Ovary (tissue), 10 donors: ENCODE measurements at places on chromosomes 5 and 9. TPM values are rescaled to one million over a fixed set of nuclear protein-coding genes. Genes with fewer than 3 reads are reported as not detected.

Gene EQTN
- 0.23 TPM for total RNA-seq

Gene LHX3
- total RNA-seq: not detected

Gene NOTCH1
- 30.9 TPM for total RNA-seq

Gene CEMIP2
- 11.2 TPM for total RNA-seq

Gene ANGPTL2
- total RNA-seq: 64.1 TPM

Gene TSC1
- 49.1 TPM for total RNA-seq

DNA sequence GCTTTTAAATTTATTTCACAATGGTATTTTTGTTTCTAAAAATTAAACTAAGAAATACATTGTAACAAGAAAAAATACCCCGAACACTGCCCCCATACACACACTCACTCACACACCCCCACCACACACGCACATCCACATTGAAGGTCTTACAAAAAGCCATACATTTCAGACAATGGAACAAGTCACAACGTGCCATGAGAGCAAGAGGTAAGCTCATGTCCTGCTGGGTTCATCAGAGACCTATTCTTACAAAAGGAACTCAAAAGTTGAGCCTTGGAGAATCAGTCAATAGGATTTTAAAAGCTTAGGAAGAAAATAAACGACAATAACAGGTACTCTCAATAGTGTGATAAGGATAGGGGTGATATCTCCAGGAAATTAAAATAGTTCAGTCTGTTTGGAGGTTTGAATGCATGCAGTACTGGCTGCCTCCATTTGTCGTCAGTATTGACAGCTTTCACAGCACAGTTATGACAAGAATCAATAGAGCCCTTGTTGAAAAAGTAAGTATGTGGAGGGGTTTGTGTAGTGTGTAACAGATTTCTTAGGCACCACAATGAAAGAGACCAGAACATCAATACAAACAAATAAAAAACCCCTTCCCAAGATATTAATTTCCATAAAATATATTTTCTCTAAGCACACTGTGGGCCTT, 1826.2 kb upstream of the CDH6 start:
- no peaks in the 10 kb centered on the region for H3K4me1 ChIP-seq
- no peak for DNase-seq
- no peak overlapping the region for H3K27ac ChIP-seq
- H3K4me3 ChIP-seq: no peak overlapping the region
- H3K27me3 ChIP-seq: no peaks in the 10 kb centered on the region

DNA sequence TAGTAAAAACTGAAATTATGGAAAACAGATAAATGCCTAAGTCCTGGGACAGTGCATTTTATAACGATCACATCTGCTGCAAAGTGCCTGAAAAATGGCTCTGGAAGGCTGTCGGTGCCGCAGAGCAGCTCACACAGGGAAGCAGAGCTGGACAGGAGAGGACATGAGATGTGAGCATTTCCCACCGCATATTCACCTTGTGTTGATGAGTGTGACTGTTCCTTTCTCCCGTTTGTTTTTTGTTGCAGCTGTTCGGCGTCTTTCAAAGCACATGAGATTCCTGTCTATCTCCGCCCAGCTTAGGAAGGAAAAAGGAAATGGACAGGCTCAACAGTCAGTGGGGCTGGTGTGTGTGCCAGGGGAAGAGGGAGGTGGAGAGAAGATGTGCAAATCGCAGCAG, 164.9 kb upstream of the SEMA6A start:
- H3K27me3 ChIP-seq: no peaks in the 10 kb centered on the region
- H3K36me3 ChIP-seq: no peaks in the 10 kb centered on the region
- no peak overlapping the region for H3K27ac ChIP-seq
- DNase-seq: no peak
- no peak overlapping the region for H3K4me3 ChIP-seq

- no peak for DNase-seq
- H3K4me1 ChIP-seq: no peaks in the 10 kb centered on the region
- no peak overlapping the region for H3K4me3 ChIP-seq
- no peak overlapping the region for H3K27ac ChIP-seq
- no peaks in the 10 kb centered on the region for H3K27me3 ChIP-seq
Observed at GRCh38 chr5:103293719-103294118, 35.2 kb downstream of the MACIR start.

- H3K4me3 ChIP-seq: no peak overlapping the region
- H3K27ac ChIP-seq: no peak overlapping the region
- H3K36me3 ChIP-seq: no peaks in the 10 kb centered on the region
- no peaks in the 10 kb centered on the region for H3K4me1 ChIP-seq
Observed at GRCh38 chr9:3337515-3338225, 188.1 kb downstream of the RFX3 start.

DNA sequence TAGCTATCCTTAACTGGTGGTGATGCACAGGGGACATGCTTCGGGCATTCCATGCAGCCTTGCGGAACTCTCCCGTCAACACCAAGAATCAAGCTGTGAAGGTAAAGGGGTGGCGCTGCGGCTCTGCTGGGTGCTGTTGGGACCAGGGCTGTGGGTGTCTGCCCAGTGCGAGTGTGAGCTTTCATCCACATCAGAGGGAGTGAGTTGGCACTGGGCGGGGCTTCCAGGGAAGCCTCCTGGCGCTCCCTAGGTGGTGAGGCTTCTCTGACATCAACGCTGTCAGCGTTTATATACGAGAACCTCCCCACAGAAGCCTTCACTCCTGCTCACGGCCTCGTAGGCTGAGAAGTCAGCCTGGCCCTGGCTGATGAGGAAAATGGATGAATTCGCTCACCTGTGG, 11.7 kb downstream of the ARPC5L start:
- no peaks in the 10 kb centered on the region for H3K36me3 ChIP-seq
- peaks cover 11% of the 10 kb centered on the region for H3K4me1 ChIP-seq
- H3K27ac ChIP-seq: no peak overlapping the region
- H3K27me3 ChIP-seq: no peaks in the 10 kb centered on the region
- no peak for DNase-seq

DNA sequence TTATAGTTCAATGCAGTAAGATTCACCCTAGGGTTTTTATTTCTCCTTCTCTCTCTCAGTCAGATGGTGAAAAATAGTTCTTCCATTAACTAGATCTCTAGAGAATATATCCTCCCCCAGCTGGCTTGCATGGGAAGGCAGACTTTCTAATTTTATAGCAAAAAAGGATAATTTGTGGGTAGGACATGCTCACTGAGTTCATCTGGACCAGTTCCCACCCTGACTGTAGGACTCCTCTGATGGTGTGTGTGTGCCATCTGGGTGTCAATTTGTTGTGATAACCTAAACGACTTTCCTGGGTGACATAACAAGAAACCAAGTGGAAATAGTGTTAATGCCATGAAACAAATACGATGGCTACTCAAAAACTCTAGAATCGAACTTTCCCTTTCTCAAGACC, 44.9 kb downstream of the APBA1 start:
- H3K4me1 ChIP-seq: peaks cover 7% of the 10 kb centered on the region
- H3K4me3 ChIP-seq: no peak overlapping the region
- H3K27me3 ChIP-seq: no peaks in the 10 kb centered on the region
- no peaks in the 10 kb centered on the region for H3K36me3 ChIP-seq
- no peak overlapping the region for H3K27ac ChIP-seq
- no peak for DNase-seq

GRCh38 chr9:68651280-68651893, 53.7 kb upstream of the PIP5K1B start:
- no peak for DNase-seq
- H3K36me3 ChIP-seq: no peaks in the 10 kb centered on the region
- no peaks in the 10 kb centered on the region for H3K4me1 ChIP-seq

GRCh38 chr5:109690975-109691574, 1.3 kb downstream of the MAN2A1 start:
- H3K4me3 ChIP-seq: peak overlapping the region; percentile 80
- peaks cover 11% of the 10 kb centered on the region for H3K4me1 ChIP-seq
- H3K36me3 ChIP-seq: no peaks in the 10 kb centered on the region
- no peaks in the 10 kb centered on the region for H3K27me3 ChIP-seq

GRCh38 chr9:132833550-132834121, 44.4 kb downstream of the AK8 start:
- H3K27ac ChIP-seq: no peak overlapping the region
- H3K27me3 ChIP-seq: no peaks in the 10 kb centered on the region
- no peak overlapping the region for H3K4me3 ChIP-seq
- H3K36me3 ChIP-seq: no peaks in the 10 kb centered on the region

DNA sequence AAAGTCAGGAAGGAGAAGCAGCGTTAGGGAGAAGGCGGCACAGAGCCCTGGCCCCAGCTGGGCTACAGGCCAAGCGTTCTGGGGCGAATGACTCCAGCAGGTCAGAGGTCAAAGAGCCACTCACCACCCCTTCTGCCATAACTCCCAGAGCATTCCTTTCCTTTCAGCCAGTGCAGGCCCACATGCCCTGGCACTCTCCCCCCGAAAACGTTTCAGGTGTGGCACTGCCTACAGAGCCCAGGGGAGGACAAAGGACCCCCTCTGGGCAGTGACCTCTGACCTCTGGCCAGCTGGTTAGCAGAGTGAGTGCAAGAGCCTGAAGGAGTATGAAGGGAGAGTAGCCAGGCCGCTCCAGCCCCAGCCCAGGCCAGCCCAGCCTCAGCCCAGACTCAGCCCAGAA, 4.9 kb downstream of the ABCA2 start:
- H3K4me1 ChIP-seq: no peaks in the 10 kb centered on the region
- no peak overlapping the region for H3K4me3 ChIP-seq
- DNase-seq: no peak
- no peaks in the 10 kb centered on the region for H3K27me3 ChIP-seq

DNA sequence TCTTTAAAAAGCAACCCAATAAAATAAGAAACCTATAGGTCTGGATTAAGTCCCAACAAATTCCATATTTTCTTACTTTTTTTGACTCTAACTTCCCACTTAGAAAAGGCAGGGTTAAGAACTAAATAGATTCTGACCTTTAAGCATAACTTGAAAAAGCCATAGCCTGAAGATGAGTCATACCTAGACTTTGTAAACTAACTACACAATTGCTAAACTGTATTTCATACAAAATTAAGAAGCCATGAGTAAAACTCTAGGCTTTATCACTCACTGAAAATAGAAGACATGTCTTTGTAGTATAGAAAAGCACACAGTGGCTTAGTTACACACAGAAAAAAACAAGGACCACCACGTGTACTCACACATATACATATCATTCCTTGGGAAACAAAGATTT, 51.5 kb downstream of the MLLT3 start:
- no peaks in the 10 kb centered on the region for H3K27me3 ChIP-seq
- peaks cover 3% of the 10 kb centered on the region for H3K4me1 ChIP-seq
- H3K27ac ChIP-seq: no peak overlapping the region
- no peaks in the 10 kb centered on the region for H3K36me3 ChIP-seq

GRCh38 chr5:149550594-149551226, 529 bp downstream of the CSNK1A1 start:
- H3K4me3 ChIP-seq: peak overlapping the region; percentile 87
- H3K27me3 ChIP-seq: no peaks in the 10 kb centered on the region
- peaks cover 10% of the 10 kb centered on the region for H3K4me1 ChIP-seq
- no peak for DNase-seq
- no peaks in the 10 kb centered on the region for H3K36me3 ChIP-seq

DNA sequence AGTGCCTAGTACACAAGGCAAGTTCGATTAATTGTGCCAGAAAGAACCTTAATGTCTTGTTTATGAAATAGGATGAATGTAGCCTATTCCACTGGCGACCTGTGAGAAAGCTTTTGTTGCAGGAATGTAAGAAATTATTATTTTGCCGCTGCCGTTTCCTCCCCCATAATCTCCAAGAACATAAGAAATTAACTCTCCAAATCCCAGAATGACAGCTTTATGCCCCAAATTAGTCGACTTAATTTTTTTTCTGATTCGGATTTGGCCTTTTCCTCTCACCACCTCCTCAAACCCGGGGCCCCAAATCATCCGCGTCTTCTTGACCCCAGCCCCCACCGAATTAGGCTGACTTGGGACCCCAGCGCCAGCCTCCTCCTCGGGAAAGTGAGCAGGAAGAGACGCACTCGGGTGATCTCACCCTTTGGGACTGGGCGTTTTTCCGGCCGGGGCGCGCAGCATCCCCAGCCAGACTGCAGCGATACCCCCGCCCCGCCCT, 682 bp upstream of the SPTAN1 start:
- no peaks in the 10 kb centered on the region for H3K36me3 ChIP-seq
- DNase-seq: no peak
- peak overlapping the region; percentile 88 for H3K27ac ChIP-seq
- no peaks in the 10 kb centered on the region for H3K27me3 ChIP-seq

GRCh38 chr5:5497152-5497788, 74.8 kb downstream of the ICE1 start:
- no peaks in the 10 kb centered on the region for H3K27me3 ChIP-seq
- no peaks in the 10 kb centered on the region for H3K36me3 ChIP-seq
- DNase-seq: peak; percentile 48

DNA sequence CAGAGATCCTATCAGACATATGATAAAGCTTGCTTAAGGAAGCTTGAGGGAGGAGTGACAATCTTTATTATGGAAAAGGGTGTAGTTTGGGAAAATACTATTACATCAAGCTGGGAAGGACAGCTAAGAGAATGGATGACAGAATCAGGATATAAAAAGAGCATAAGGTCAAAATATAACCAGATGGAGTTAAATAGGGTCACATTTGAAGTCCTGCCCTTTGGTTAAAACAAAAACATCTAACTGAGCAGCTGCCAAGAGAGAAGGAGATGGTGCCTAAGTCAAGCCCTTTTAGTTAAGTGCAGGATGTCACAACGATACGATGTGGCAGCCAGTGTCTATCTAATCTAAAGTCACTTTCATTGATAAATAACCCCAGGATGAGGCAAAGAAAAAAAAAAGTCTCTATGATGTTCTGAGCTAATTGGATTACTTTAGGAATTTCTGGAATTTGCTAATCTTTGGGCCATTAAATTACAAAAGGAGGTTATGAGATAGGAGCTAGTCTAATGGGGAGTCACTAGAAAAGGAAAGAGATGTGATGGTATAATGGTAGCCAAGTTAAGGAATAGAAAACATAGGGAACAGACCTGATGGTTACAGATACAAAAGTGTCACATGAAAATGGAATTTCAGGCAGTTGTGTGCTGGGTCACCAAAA, 365.2 kb downstream of the PDE4D start:
- no peaks in the 10 kb centered on the region for H3K36me3 ChIP-seq
- no peaks in the 10 kb centered on the region for H3K4me1 ChIP-seq
- no peak overlapping the region for H3K27ac ChIP-seq
- no peaks in the 10 kb centered on the region for H3K27me3 ChIP-seq
- no peak overlapping the region for H3K4me3 ChIP-seq

DNA sequence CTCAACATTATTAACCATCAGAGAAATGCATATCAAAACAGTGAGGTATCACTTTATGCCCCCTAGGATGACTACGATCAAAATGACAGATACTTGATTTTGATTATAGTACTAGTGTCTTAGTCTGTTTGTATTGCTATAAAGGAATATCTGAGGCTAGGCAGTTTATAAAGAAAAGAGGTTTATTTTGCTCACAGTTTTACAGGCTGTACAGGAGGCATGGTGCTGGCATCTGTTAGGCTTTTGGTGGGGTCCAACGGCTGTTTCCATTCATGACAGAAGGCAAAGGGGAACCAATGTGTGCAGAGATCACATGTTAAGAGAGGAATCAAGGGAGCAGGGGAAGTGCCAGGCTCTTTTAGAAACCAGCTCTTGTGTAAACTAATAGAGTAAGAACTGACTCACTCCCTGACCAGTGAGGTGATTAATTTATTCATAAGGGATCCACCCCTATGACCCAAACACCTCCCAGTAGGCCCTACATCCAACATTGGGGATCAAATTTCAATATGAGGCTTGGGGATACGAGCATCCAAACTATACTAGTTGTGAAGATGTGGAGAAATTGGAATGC, 16.0 kb upstream of the AFF4 start:
- H3K4me1 ChIP-seq: no peaks in the 10 kb centered on the region
- no peak overlapping the region for H3K27ac ChIP-seq
- no peak overlapping the region for H3K4me3 ChIP-seq
- no peaks in the 10 kb centered on the region for H3K36me3 ChIP-seq
- DNase-seq: no peak
